ENCODE measurements at places on chromosomes 16 and 17.
A peak's percentile ranks its signal among the peaks of the same experiment; 100 is the strongest.

GRCh38 chr17:55198690-55199370 is 65.9 kb upstream of the HLF start:
- DNase-seq: no peak

GRCh38 chr17:8849311-8850041 is 18.0 kb downstream of the PIK3R6 start:
- no peak for DNase-seq

GRCh38 chr16:19136549-19137196 is 22.9 kb downstream of the ITPRIPL2 start:
- DNase-seq: no peak

DNA sequence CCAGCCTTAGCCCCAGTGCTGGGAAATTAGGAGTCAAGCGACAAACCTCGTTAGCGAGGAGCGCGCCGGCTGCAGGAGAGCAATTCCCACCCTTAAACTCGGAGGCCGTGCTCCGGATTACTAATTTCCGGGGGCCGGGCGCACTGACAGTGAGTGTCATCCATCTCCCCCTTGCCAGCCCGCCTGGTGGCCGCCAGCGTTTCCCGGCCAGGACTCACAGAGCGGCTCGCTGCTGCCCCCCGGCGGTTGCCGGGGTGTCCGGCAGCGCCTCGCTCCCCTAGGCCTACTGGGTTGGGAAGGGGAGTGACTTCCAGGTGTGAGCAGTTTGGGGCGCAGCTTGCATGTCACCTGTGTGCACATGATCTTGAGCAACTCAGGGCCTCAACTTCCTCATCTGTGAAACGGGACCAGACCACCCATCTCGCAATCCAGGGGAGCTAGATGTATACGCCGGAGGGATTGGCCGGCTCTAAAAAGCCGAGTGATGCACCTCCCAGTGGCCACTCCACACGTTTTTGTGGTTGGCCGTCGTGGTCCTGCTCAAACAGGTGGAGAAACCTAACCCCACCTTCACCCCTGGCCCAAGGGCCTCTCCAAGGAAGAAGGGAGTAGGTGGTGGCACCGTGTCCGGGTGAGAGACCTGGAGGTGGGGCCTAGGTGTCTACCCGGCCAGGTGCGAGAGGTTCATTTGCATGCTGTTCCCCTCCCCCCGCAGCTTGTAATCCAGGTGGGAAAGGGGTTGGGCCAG is 2.5 kb upstream of the GSE1 start:
- peak; percentile 90 for DNase-seq

DNA sequence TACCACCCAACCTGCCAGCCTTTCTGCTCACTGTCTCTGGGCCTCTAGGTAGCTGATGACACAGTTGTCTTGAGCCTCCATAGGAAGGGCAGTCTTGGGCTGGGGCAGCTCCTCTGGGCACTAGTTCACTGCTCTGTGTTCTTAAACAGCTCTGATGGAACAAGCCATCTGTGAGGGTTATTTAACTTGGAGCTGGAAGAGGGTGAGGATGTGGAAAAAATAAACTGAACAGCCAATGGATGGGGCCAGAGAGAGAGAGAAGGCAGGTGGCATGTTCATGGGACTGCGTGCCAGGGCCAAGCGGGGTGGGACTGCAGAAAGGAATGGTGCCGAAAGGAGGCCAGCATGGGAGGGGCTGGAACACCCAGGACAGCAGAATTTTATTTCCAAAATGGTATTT is 52.6 kb downstream of the HIC1 start:
- peak; percentile 87 for DNase-seq

DNA sequence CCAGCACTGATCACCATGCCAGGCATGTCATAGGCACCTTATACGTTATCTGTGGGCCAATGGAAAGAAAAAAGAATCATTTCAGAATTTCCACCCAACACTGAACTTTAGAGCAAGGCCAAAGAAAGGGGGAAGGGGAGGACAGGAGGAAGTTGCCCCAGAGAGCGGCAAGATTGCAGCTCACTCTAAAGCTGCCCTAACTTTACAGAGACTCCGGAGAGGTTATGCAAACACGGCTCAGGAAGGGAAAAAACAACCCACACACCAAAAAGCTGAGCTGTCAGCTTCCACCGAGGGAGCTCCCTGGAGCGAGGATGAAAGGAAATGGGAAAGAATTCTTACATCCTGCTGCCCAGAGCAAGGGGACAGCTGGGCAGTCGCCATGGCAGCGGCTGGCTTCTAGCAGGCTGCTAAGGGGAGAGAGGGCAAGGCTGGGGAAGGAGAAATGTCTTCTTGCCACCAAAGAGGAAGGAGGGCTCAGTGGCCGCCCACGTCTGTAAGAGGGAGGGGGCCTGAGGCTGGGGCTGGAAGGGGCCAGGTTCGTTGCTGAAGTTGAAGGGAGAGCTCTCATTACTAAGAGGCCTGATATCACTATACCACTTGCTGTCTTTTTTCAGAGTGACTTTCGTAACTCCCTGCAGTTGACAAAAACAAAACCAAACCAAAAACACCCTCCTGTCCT is 18.2 kb downstream of the COTL1 start:
- DNase-seq: no peak

DNA sequence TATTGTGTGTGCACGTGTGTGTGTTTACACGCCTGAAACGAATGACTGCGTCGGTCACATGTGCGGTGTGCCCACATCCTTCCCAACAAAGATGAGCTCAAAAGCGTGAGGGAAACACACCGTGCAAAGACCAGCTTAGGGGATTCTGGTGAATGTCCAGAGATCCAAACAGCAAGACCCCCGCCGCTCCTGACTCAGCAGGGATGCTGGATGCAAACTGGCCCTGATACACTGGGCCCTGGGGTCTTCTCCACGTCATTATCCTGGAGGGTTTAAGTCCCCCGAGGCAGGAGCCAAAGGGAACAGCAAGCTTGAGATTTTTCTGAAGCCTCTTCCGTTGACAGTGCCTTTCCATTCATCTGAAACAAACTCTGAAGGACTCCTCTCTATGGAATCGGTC is 59.2 kb downstream of the TBC1D16 start:
- no peak for DNase-seq

DNA sequence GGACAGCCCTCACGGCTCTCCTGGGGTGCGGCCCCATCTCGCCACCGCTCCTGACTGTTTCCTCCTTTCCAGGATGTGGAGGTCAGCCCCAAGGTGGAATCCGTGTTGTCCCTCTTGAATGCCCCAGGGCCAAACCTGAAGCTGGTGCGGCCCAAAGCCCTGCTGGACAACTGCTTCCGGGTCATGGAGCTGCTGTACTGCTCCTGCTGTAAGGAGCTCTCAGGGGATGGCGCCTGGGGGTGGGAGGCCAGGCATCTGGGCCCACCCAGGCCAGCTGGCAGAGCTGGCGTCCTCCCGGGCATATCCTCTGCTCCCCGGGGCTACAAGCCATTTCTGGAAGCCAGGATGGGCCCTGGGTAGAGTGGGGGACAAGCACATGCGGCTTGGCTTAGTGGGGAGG is 13.2 kb downstream of the IL34 start:
- no peak for DNase-seq

- DNase-seq: peak; percentile 62
Observed at GRCh38 chr16:84618581-84619460, 943 bp upstream of the COTL1 start.

DNA sequence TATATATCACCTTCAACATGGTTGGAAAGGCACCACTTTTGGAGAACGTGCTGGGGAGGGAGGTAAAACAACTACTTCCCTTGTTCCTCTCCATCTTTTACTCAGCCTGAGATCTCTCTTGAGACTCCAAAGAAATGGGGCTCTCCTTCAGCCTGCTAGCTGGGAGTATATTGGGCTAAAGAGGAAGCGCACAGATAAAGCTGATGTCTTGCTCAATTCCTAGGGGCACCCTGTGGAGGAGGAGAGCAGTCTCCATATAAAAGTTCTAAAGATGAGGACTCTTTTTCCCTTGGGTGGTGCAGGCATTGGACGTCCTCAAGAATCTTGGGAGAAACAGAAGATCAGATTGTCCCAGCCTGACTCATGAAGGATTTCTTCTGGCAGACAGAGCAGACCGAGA is 4.6 kb upstream of the ETV4 start:
- no peak for DNase-seq

DNA sequence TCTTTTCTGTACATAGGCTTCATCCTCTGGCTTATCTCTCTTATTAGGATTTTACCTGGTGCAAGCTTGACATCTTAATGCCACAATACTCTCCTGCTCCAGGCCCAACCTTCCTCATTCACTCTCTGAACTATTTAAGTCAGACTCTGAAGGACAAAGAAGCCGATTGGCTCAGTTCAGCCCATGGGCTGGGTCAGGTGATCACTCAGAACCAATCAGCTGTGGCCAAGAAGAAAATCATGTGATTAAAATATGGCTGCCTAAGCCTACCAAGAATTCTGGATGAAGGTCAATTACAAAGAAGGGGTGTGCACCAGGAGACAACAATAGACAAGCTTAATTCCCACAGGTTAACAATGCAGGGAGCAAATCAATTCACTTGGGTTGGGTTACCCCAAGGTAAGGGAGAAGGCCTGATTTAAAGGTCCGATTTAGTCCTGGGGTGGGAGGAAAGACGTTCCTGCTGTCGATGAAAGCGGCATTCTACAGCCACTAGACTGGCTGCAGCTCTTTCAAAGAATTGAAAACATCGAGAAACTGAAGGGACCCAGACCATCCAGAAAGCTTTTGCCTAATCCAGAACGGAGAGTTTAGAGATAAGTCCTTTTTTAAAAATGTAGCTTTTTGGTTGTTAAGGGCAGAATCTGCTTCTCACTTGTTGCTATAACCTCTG is 42.9 kb upstream of the NFAT5 start:
- DNase-seq: no peak

- no peak for DNase-seq
Observed at GRCh38 chr17:77405867-77406732, 265.3 kb downstream of the SEC14L1 start.

GRCh38 chr17:78430892-78431691 is 52.6 kb downstream of the PGS1 start:
- no peak for DNase-seq

DNA sequence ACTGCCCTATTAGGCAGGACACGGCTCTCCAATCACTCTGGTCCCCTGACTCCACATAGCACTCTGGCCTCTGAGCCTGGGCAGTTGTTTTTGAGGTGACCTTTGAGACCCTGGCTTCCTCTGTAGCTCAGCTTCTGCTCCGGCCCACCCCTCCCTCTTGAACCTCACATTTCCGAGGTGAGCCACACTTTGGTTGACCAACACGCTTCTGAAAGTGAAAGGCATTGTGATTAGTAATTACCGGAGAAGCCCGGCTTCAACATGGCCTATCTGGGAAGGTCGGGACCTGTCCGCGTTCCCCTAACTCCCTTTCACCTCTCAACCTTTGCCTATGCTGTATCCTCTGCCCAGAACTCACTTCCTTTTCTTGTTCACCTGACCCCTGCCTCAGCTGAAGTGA is 10.3 kb upstream of the ITGAX start:
- no peak for DNase-seq

DNA sequence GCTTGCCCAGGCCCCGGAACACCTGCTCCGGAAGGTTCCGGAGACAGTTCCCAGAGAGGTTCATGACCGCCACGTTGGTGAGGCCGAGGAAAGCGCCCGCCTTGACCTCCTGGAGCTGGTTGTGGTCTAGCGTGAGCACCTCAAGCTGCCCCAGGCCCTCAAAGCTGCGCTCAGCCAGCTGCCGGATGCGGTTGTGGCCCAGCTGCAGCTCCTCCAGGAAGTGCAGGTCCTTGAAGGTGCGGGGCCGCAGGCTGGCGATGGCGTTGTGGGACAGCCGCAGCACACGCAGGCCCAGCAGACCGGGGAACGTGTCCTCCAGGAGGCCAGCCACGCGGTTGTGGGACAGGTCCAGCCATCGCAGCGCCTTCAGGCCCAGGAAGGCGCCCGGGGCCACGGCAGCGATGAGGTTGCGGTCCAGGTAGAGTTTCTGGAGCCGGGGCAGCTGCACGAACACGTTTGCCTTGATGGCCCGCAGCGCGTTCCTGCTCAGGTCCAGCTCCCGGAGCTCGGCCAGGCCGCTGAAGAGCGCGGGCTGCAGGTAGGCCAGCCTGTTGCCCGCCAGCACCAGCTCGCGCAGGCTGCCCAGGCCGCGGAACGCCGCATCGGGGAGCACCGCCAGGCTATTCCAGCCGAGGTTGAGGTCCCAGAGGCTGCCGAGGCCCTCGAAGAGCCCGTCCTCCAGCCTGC is 2.1 kb downstream of the IGFALS start:
- DNase-seq: no peak

GRCh38 chr16:88102597-88102996 is 151.4 kb downstream of the BANP start:
- no peak for DNase-seq

DNA sequence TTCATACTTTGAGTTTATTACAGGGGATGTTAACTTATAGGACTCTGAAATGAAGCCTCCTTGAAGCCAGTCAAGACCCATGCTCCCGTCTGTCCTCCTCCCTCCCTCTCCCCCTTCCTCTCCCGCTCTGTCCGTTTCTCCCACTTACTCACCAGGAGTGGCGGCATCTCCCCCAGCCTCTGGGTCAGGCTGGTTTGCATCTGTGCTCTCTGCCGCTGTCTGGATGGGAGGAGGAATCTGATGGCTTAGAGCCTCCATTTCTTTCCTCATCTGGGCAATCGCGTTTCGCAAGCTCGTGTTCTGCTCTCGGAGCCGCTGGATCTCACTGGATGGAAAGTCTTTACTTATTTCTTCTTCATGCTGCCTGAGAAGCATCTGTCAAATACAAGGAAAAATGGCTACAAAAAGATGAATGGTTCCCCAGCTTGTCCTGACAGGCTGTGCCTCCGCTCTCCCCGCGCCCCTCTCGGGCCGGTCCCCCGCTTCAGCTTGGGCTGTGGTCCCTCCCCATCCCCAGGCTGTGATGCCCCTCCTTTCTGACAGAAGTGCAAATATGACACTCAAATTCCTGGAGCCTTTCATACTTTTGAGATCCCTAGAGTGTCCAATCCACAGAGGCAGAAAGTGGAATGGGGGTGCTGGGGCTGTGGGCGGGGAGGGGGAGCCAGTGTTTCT is 40.0 kb downstream of the CCDC57 start:
- no peak for DNase-seq

- no peak for DNase-seq
Observed at GRCh38 chr17:27351759-27352158, 57.8 kb downstream of the WSB1 start.

GRCh38 chr16:54341892-54342776 is 55.5 kb upstream of the IRX3 start:
- no peak for DNase-seq

GRCh38 chr17:31391496-31391949 is at the start of gene RAB11FIP4:
Gene RAB11FIP4, plus strand, starts transcription at chr17:31391675. Its CDS starts 178 bp downstream, at chr17:31391853.
- peak; percentile 73 for DNase-seq

DNA sequence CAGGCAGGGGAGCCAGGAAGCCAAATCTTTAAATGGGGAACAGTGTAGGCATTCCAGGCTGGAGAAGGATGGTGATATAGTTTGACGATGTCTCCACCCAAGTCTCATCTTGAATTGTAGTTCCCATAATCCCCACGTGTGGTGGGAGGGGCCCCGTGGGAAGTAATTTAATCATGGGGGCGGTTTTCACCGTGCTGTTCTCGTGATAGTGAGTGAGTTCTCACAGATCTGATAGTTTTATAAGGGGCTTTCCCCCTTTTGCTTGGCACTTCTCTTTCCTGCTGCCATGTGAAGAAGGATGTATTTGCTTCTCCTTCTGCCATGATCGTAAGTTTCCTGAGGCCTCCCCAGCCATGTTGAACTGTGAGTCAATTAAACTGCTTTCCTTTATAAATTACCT is 28.8 kb downstream of the GINS3 start:
- no peak for DNase-seq
